T-helper 1 cell (primary cell): ENCODE measurements at places on chromosomes 4 and X.
A peak's percentile ranks its signal among the peaks of the same experiment; 100 is the strongest.

DNA sequence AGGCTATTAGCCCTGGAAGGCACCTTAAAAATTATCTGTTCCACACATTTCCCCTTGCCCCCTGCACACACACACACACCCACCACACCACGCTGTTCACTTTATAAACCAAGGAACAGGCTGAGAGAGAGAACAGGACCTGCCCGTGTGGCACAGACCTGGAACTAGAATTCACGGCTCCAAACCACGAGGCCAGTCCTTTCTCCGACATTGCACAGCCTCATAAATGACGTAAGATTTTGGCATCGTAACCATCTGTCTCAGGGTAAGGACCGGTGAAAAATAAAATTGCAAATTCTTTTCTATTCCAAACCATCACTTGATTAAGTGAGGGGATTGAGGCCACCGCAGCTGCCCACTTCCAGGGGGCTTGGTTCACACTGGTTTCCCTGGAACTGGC, 330.3 kb downstream of the BCOR start:
- no peak for DNase-seq

- peak; percentile 99 for DNase-seq
Measured at GRCh38 chrX:386768-387575, at the start of gene PPP2R3B. TSS of gene PPP2R3B (minus strand) at chrX:386907. CDS start at chrX:386691, 216 bp downstream.

- no peak for DNase-seq
Measured at GRCh38 chr4:73901031-73901430, 31.8 kb downstream of the CXCL1 start.

- DNase-seq = no peak
Measured at GRCh38 chr4:47954245-47954644, 39.9 kb upstream of the NFXL1 start.

DNA sequence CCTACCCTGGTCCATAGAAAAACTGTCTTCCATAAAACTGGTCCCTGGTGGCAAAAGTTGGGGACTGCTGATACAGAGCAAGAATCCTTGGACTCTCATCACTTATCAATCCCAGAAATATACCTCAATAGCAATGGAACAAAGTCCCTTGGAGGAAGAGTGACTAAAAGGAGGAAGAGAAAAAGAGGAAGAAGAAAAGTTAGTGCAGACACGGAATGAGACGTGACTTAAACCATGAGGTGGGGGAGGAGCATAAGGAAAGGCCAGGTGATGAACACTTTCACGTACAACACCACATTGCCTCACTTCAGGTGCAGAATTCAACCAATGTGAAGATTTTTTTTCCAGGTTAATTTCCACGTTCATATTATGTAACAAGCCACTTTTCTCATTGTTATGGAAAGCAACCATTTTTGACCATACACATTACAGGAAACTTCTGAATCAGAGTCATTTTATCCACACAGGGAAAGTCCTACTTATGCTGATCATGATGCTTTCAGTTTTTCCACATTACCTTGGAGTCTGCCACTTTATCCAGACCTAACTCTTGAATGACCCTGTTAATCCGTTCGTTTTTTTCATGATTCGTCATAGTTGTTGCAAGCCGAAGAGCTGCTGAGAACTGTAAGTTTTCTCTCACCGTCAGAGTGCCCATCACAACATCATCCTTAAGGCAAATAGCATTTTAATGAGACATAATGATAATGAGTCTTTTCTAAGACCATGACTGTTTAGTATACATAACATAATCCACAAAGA, 27.7 kb downstream of the ABCG2 start:
- DNase-seq = no peak
